ENCODE measurements at places on chromosomes 5 and 9. TPM values are rescaled to one million over a fixed set of nuclear protein-coding genes. Genes with fewer than 3 reads are reported as not detected.

Gene DMRT2
- not detected for polyA plus RNA-seq

Gene IL5
- 0.07 TPM for polyA plus RNA-seq

- no peak overlapping the region for H3K27ac ChIP-seq
- no peak overlapping the region for H3K4me3 ChIP-seq
- no peaks in the 10 kb centered on the region for H3K36me3 ChIP-seq
These were observed 7.1 kb upstream of the KLF9 start for GRCh38 chr9:70421272-70422180.

GRCh38 chr5:34656700-34657273 lies 659 bp downstream of the RAI14 start:
- no peaks in the 10 kb centered on the region for H3K36me3 ChIP-seq
- H3K4me1 ChIP-seq = peaks cover 12% of the 10 kb centered on the region
- peaks cover 2% of the 10 kb centered on the region for H3K27me3 ChIP-seq
- H3K27ac ChIP-seq = peak overlapping the region; percentile 90
- H3K4me3 ChIP-seq = peak overlapping the region; percentile 69

DNA sequence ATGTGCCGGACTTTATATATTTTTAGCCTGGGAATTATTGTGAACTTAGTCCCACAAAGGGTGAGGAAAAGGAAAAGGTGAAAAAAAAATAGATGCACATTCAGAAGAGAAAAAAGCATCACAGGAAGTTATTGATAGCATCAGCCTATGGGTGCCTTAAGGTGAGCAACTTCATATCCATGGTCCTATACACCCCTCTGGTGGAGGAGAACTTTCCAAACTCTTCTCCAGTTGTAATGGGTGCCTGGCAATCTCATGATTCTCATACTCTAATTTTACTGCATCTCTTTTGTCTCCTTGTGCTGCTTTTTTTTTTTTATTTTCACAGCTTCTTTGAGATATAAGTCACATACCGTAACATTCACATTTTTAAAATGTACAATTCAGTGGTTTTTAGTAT lies 107.4 kb downstream of the JAKMIP2 start:
- H3K4me3 ChIP-seq = no peak overlapping the region
- no peak overlapping the region for H3K27ac ChIP-seq
- H3K36me3 ChIP-seq = no peaks in the 10 kb centered on the region
- H3K27me3 ChIP-seq = no peaks in the 10 kb centered on the region

DNA sequence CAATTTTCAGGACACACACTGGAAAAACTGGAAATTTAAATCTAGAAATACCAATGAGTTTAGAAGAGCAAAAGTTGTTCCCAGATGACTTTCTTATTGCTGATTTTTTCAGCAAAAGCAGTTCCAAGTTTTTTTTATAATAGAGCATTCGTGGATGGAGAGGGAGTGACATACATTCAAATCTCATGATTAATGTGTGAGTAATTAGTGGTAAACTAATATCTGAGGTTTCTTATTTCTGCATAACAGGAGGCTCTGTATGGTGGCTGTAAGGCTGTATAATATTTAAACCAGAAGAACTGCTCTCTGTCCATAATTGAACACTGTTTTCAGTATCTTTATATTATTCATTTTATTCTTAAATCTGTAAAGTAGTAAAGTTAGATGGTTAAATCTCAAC lies 25.8 kb downstream of the LYSMD3 start:
- no peak overlapping the region for H3K4me3 ChIP-seq
- DNase-seq = no peak
- no peaks in the 10 kb centered on the region for H3K4me1 ChIP-seq
- no peaks in the 10 kb centered on the region for H3K27me3 ChIP-seq
- no peaks in the 10 kb centered on the region for H3K36me3 ChIP-seq
- H3K27ac ChIP-seq = no peak overlapping the region
